ENCODE measurements at places on chromosomes 12 and 14.

- DNase-seq: no peak
Observed at GRCh38 chr14:105930572-105930971, 404.2 kb downstream of the TMEM121 start.

- DNase-seq: no peak
Observed at GRCh38 chr12:132622437-132623071, 4.0 kb downstream of the P2RX2 start.

- DNase-seq: no peak
Observed at GRCh38 chr14:96660667-96661066, 136.5 kb upstream of the VRK1 start.

GRCh38 chr12:30026621-30027234 is 243.0 kb upstream of the TMTC1 start:
- DNase-seq: no peak

- DNase-seq: peak; percentile 5
Observed at GRCh38 chr12:78324234-78324633, 493.5 kb downstream of the NAV3 start.

Measured in DMS79 (cell line).